Effector CD8-positive, alpha-beta T cell (primary cell): ENCODE measurements at places on chromosomes 7 and 10.

GRCh38 chr10:130924138-130924819 is 387.2 kb downstream of the TCERG1L start:
- DNase-seq = no peak

GRCh38 chr7:105635197-105635596 is 53.9 kb upstream of the EFCAB10 start:
- no peak for DNase-seq

DNA sequence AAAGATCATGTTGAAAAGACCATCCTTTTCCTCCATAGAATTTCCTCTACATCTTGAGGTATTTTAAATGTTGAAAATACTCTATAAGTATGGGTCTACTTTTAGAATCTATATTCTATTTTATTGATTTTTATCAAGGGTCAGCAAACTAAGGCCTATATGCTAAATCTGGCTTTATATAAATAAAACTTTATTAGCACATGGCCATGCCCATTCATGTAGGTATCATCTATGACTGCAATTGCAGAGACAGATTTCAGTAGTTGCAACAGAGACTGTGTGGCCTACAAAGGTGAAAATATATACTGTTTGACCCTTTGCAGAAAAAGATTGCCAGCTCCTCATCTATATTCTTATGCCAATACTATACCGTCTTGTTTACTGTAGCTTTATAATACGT is 72.7 kb downstream of the TAX1BP1 start:
- DNase-seq = no peak

- DNase-seq = no peak
Measured at GRCh38 chr10:123148414-123149161, 652 bp downstream of the HMX2 start.

DNA sequence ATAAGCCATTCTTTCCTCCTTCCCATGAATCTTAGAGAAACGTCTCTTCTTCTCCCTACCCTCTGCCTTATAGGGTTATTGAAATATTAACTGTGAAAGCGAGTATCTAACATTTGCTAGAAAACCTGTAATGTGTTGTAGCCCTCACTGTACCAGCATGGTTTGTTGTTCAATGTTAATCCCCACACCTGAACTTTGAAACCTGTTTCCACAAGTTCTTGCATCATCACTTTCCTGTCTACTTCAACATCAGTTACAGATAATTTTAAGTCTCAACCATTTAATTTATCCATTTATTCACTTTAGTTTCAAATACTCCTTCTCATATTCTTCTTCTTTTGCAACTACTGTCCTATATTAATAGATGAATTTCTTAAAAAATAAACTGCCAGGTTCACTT is 148.2 kb downstream of the ETV1 start:
- DNase-seq = no peak

DNA sequence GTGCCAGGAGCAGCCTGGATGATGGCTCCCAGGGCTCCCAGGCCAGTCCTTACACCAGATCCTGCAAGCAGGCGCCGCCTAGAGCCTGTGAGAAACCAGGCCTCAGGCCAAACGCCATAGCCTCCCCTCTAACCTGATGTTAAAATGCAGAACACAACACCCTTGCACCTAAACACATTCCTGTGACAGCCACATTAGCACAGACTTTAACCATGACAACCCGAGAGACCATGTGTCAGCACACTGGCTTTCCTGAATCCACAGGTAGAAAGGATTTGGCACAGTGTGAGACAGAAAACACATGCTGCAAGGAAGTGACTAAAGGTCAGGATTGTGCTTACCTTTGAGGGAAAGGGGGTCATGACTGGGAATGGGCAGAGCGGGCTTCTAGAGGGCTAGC is 59.9 kb downstream of the SGMS1 start:
- no peak for DNase-seq

DNA sequence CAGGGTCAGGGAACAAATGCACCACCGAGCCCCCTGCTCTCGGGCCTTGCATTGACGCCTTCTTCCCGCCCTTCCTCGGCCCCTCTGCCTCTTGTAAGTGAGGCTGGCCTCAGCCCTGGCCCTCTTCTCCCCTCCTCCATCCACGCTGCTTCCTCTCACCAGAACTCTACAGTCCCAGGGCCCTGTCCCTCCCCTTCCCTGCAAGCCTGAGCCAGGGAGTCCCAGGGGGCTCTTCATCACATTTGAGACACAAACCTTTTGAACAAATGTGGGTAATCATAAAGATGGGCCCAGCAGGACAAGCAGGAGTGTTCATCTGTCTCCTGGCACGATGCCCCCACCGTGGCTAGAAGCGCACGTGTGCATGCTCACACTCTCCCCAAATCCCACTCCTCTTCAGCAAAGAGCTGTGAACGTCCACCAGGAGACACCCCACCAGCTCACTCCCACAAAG is 57.7 kb downstream of the SLIT1 start:
- no peak for DNase-seq

DNA sequence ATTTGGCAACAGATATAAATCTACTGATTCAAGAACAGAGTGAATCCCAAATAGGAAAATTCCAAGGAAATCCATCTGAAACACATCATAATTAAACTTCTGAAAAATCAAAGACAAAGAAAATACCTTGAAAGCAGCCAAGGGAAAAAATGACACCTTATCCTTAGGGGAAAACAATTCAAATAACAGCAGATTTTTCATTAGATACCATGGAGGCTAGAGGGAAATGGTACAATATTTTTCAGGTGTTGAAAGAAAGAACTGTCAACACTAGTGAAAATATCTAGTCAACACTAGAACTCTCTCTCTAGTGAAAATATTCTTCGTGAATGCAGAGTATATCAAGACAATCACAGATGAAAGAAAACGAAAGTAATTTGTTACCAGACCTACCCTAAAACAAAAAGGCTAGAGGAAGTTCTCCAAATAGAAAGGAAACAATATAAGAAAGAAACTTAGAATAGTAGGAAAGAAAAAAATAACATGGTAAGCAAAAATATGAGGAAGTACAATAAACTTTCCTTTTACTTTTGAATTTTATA is 5.7 kb upstream of the FAM241B start:
- no peak for DNase-seq

DNA sequence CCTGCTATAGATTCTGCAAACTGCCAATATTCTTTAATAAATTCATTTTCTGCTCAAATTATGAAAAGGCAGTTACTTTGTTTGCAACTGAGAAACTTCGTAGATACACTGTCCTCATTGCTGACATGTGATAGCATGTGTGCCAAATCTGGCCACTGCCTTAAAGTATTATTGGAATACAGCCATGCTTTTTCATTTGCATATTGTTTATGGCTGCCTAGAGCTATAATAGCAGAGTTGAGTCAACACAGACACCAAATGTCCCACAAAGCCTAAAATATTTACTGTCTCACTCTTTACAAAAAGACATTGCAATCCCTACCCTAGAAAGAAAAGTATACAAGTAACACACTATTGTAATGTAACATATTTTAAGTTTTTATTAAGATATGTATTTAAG is 647.4 kb downstream of the XPNPEP1 start:
- no peak for DNase-seq

DNA sequence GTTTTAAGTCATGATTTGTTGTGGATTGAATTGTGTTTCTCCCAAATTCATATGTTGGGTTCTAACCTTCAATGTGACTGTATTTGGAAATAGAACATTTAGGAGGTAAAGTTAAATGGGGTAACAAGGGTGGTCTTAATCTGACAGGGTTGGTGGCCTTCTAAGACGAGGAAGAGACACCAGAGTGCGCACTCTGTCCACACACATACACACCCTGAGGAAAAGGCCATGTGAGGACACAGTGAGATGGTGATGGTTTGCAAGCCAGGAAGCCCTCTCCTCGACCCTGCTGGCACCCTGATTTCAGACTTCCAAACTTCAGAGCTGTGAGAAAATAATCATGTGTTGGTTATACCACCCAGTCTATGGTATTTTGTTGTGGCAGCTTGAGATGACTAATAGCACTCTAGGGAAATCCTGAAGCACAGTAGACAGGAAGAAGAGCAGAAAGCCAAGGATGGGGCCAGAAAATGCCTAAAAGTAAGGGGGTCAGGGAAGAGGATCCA is 28.0 kb upstream of the SEM1 start:
- no peak for DNase-seq

GRCh38 chr10:68526634-68527307 is 552 bp downstream of the SLC25A16 start:
- DNase-seq = no peak

GRCh38 chr10:9302140-9302746 is 1247.8 kb downstream of the GATA3 start:
- no peak for DNase-seq

GRCh38 chr10:49734676-49735075 is 27.4 kb downstream of the OGDHL start:
- DNase-seq = no peak
